Stimulated activated CD4-positive, alpha-beta T cell treated with anti-CD3 and anti-CD28 coated beads, Interleukin-1b, Interleukin-23, amount 100 ng/mL, for 4 hours (primary cell): ENCODE measurements at places on chromosomes 4 and X.
A peak's percentile ranks its signal among the peaks of the same experiment; 100 is the strongest.

DNA sequence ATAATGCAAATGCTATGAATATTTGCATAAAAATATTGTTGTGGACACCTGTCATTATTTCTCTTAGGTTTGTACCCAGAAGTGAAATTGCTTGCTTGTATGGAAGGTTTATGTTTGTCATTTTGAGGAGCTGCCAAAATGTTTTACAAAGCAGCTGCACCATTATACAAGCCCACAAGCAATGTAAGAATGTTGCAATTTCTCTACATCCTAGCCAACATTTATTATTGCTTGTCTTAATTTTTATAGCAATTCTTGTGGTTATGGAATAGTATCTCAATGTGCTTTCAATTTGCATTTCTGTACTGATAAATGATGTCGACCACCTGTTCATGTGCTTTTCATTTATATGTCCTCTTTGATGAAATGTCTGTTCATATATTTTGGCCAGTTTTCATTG lies 18.7 kb upstream of the RBMX start:
- DNase-seq = no peak

- no peak for DNase-seq
Measured at GRCh38 chr4:105166066-105166465, 19.4 kb downstream of the TET2 start.

DNA sequence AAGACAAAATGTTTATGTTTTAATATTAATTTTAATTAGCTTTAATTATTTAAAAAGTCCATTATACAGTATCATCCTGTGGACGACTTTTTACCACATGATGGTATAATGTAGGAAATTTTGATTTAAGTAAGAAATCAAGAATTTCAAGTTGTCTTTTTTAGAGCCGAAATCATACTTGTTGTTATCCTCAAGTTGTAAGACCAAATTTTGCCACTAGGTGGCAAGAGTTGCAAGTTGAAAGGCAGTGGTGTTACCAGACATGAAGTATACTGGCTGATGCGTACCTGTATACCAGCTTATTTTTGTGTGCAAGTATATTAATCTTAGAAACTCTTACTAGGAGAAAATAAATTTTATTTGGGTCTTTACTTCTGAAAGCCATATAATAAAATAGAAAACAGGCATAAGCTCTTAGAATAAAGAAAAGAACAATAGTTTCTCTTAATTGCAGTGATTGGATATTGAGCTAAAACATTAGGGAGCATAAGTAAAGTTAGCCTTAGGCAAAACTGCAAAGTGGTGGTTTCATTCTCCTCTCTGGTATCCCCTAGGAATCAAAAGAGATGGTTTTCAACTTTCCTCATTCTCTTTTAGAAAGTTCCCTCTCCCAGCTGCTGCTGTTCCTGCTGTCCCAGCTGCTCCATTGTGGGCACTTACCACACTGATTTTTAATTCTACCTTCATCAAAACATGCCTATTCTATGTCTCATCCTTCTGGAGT lies 118.0 kb upstream of the WDFY3 start:
- DNase-seq = no peak

DNA sequence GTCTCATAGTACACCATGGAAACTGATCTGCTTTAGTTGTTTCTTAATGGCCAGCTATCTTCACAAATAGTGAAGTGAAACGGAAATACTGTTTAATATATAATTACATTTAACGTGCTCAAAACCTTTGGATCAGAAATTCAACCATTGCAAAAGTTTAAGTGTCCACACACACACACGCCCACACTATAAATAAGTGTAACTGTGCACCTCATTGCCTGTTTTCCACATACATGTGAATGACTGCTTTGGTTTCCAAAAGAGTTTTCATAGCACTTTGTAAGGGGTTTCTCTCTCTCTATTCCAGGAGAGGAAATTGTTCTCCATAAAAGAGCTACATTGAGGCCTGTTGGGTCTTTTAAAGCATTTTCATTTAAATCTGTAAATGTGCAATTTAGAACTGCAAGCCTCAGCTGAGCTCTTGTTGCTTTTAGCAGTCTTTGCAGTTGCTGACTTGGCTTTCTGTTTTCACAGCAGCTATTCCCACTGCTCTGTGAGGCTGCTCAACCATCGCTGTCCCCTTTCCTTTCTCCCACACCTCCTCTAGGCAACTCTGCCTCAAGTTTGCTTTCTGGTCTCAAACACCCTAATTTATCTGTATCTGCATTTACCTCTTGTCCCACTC lies 94.5 kb downstream of the RAPGEF2 start:
- DNase-seq = no peak

DNA sequence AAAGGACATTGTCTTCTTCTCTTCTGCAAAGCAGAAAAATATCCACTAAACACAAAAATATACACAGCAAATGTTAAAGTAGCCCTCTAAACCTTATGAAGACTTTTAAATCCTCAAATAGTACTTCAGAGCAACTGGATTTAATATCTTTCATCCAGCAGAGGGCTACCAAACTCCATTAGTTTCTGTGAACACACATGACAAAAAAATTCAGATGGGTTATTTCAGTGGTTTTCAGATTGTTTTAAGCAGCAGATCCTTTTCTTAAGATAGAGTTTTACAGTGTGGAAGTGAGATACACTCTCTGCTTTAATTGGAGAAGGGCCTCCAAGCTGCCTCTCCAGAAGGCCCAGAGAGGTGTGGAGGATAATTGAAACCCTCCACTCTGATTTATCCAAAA lies 56.7 kb downstream of the ANK2 start:
- DNase-seq = no peak

- DNase-seq = no peak
Measured at GRCh38 chrX:101659601-101660063, at the start of gene ARMCX2. Gene ARMCX2, minus strand, starts transcription at chrX:101659850. Its CDS starts 2,262 bp downstream, at chrX:101657588.

- peak; percentile 64 for DNase-seq
Measured at GRCh38 chr4:36244257-36245082, at the start of gene ARAP2. Gene ARAP2, minus strand, starts transcription at chr4:36244514. Its CDS starts 15,028 bp downstream, at chr4:36229486.

DNA sequence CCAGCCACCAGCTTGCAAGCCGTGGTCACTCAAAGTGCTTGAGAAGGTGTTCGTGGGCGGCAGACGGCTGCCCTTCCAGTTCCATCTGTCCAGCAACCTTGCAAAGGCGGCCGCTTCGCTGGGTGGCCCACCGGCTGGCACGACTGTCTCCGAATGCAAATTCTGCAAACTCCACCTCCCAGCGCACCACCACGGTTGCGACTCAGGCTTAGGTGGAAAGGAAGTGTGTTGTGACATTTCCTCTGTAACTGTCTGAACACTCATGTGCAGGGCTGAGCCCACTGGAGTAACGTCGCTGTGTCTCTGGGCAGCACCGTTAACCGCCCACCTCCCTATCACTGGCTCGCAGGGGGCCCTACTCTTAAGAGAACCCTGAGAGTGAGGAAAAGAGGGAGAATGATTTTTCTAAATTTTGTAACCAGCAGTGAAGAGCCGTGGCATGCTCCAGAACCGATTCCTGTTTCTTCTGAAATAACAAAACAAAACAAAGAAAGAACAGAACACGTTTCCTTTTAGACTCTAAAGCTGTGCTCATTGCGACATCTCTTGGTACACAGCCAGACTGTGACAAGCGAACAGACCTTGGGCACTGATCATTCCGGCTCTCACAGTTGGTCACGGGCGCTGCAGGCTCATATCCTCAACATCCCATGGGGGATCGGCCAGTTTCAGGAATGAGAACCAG lies at the start of gene P2RY8:
TSS of gene P2RY8 (minus strand) at position 155 of the 685 bp plus-strand sequence. CDS start 70,627 bp downstream, outside the sequence.
- DNase-seq = peak; percentile 55

- no peak for DNase-seq
Measured at GRCh38 chrX:1833656-1834360, 218.9 kb downstream of the ASMT start.

DNA sequence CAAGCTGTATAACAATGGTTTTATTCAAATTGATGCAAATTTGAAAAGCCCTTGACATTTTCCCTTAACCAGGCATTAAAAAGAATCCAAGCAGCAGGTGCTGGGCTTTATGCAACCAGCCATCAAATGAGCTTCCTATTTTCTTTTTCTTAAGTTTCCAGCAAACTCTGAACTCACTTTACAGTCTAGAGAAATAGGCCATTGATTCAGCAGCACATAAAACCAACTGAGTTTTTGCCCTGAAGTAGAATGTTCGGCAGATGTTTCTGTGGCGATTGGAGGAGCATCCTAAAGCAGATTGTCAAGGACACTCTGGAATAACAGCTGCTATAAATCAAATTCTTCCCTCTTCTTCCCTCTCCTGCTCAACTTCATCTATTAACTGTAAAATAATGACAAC lies 582.8 kb upstream of the CPEB2 start:
- no peak for DNase-seq

- no peak for DNase-seq
Measured at GRCh38 chr4:24662056-24662455, 77.7 kb upstream of the DHX15 start.

DNA sequence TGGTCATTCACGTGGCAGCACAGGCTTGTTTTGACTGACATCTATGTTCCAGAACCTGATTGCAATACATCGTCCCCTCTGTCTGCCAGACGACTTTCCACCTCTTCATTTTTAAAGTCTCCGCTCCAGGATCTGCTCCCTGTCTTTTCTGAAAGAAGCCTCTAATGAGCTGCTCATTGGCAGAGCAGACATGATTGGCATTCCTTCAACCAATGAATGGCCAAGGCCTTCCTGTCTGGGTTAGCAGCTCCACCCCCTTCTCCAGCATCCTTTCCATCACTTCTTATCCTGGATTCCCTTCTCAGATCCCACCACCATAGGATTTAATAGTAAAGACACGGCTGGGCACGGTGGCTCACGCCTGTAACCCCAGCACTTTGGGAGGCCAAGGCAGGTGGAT lies 202.7 kb upstream of the KLF3 start:
- no peak for DNase-seq

DNA sequence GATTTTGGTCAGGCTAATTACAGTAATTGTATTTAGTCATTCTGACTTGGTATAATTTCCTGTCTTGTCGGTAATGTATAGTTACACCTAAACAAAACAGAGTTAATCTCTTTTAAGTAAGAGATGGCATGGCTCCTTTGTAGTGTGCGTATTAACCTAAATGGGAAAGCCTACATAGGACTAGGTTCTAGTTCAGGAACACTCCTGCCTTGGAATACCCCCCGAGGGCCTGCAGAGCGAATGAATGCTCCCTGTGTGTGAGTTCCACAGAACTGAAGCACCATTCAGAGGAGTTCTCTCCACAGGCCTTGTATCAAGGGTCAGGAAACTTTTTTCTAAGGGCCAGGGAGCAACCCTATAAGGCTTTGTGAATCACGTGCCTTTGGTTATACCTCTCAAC lies 44.9 kb upstream of the STIM2 start:
- no peak for DNase-seq

DNA sequence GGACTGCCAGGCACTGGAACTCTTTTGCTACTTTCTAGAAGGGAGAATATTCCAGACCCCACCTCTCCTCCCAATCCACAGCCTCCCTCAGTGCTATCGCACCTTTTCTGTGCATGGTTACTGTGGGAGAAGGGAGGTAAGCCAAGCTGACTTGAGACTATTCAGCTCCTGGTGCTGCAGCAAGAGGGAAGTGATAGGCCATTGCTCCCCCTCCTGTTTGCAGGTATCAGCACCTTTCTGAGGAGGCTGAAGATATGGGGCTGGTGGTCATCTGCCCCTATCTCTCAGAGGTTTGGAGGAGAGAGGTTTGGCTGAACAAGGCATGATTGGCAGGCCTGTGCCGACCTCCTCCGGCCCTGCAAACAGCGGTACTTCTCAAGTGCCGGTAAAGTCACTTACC lies 103.3 kb upstream of the GATB start:
- no peak for DNase-seq

DNA sequence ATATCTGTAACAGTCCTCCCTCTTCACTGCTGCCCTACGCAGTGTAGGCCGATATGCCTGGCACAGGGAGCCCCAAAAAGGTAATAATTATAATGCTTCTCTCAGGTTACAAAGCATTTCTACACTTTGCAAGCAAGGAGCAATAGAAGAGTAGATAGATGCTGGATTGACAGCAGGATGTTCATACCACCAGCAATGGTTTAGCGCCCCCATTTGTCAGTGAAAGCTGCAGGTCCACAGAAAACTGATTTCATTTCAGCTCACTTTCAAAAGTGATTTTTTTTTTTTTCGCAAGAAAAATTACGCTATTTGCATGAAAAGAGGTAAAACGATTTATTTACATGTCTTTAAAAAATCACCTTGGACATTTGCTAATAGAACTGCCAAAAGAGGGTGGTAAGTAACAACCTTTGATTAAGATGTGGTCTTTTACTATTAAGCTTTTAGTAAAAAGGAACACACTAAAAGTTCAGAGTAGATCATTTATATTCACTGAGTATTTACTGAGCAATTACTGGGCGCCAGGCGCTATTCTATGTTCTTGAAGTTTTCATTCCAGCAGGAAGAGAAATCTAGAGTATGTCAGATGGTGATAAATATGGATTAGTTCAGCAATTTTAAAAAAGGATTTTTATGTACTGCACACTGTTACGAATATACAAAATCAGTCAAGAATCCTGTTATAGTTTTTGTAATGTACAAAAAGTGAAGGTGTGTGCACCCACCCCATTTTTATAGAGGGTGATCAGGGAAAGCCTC lies 34.4 kb downstream of the HPF1 start:
- DNase-seq = no peak

DNA sequence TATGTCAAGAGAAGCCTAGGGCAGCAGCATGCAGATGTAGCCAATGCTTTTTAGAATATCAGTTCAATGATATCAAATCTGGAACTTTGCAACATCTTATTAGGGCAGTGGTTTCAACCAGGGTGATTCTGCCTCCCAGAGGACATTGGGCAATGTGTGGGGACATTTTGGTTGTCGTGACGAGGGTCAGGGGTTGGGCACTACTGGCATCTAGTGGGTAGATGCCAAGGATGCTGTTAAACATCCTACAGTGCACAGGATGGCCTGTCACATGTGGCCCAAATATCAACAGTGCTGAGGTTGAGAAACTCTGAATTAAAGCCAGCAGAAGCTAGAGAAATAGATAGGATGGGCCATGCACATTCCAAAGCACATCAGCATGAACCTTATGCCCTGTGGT lies 152.3 kb downstream of the AMELX start:
- no peak for DNase-seq

DNA sequence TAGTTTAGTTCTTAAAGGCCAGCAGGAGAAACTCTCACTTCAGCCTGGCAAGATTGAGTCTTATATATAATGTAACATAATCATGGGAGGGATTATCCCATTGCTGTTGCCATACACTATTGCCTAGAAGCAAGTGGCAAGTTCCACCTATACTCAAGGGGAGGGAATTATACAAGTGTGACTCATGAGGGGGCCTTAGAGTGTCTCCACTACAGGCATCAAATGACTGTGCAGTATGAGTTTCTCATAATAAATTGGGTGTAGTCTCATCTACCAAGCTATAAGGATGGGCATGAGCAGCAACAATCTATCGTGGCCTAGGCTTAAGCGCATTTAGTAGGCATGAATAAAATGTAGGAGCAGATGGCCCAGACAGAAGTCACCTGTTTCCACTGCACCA lies 89.1 kb upstream of the C1GALT1C1 start:
- no peak for DNase-seq

GRCh38 chrX:23637187-23637586 lies 30.1 kb upstream of the PRDX4 start:
- DNase-seq = peak; percentile 18

GRCh38 chr4:66805582-66805981 lies 739.7 kb downstream of the CENPC start:
- DNase-seq = no peak
